ENCODE measurements at places on chromosomes 16 and 17.

GRCh38 chr16:1908983-1909382 lies 9.2 kb downstream of the HS3ST6 start:
- no peak for DNase-seq

GRCh38 chr17:66767154-66767933 lies 67.6 kb upstream of the CACNG5 start:
- peak; percentile 6 for DNase-seq

DNA sequence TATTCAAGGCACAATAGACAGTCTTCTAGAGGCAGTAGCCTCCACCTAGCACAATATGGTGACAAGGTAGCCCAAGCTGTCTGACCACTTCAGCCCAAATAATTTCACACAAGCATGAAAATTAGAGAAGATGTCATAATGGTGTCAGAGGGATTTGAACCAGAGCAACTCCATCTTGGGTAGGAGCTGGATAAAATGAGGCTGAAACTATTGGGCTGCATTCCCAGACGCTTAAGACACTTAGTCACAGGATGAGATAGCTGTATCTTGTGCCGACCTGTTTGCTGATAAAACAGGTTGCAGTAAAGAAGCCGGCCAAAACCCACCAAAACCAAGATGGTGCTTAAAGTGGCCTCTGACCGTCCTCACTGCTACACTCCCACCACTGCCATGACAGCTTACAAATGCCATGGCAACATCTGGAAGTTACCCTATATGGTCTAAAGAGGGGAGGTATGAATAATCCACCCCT lies 192.6 kb downstream of the CPPED1 start:
- no peak for DNase-seq

- DNase-seq: no peak
These were observed 125.9 kb downstream of the MAP2K6 start for GRCh38 chr17:69540356-69540755.

- no peak for DNase-seq
These were observed 1.8 kb downstream of the BTBD17 start for GRCh38 chr17:74359916-74360315.

DNA sequence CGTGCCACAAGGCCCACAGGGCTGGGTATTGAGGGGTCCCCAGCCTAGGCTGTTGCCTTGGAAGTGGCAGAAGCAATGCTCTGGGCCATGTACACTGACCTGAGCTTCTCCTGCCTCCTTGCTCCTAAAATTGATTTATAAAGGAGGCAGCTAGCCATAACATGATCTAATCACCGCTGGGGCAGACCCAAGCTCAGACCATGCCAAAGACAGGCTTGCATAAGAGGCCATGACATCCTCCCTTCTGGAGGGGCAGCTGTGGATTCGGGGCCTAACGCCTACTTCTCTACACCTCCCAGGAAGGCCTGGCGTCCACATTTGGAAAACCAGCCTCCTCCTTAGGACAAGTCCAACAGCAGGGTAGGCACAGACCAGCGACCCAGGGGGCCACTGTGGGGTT lies 12.3 kb downstream of the HSD11B2 start:
- DNase-seq: no peak

DNA sequence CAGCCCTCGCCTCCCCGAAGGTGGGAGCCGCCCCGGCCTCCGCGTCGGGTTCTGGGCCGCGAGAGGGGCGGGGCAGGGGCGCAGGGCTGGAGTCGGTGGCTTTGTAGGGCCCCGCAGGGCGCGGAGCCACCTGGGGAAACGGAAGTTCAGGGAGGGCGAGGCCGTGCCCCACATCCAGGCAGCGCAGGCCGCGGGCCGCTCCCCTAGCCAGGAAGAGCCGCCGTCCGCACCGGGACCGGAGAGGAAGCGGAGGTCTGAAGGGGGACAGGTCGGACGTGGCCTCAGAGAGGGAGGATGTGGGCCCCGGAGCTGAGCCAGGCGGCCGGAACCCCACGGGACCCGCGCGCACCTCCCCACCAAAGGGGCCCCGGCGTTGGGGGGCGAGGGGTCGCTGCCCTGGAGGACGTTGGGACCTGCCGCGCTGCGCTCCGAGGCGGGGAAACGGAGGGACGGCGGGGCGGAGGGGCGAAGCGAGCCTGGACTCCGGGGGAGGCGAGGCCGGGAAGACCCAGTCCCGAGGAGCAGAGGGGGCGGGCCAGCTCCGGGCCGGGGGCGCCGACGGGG lies 482 bp upstream of the SLC16A3 start:
- DNase-seq: peak; percentile 70

- DNase-seq: no peak
These were observed 65.4 kb downstream of the MAF start for GRCh38 chr16:79535130-79535529.

GRCh38 chr17:82317394-82318168 lies at the start of gene CD7:
CD7 (minus strand) TSS chr17:82317608; CDS start chr17:82317495, 113 bp downstream.
- DNase-seq: peak; percentile 80

- no peak for DNase-seq
These were observed 49.5 kb downstream of the PECAM1 start for GRCh38 chr17:64341181-64341580.

- DNase-seq: no peak
These were observed 62.3 kb downstream of the TIMM22 start for GRCh38 chr17:1059131-1059795.

- DNase-seq: no peak
These were observed 46.7 kb downstream of the RNF157 start for GRCh38 chr17:76193591-76193990.

DNA sequence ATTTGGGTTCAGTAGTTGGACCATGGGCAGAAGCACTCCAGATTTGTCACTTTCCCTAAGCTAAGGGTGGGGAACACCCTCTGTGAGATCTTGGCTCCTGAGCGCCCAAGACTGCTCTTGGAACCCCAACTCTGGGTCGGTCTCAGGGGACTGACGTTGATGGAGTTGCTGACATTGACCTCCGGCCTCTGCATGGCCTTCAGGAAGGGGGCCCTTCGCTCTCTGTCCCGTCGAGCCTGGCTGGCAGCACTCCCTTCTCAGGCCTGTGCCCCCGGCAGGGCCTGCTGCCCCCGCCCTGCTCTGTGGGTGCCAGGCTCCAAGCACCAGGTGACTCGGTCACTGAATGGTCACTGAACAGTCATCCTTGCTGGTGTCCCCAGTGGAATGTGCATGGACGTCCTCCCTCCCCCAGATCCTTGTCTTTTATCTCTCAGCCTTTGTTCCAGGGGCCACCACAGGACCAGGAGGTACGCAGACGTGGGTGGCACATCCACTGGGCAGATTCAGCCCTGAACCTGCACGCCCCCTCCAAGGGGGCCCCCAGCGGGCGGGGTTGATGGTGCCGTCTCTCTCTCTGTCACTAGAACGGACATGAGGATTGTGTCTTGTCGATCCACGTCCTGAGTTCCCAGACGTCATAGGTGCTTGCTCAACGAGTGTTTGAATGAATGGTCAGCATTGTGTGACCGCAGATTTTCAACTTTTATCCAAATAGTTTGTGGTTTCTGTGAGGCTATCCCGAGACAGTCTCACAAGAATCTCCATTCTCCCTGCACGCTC lies 314.5 kb downstream of the SEC14L1 start:
- DNase-seq: peak; percentile 69
